ENCODE measurements at places on chromosomes 12 and 14.

GRCh38 chr12:67077617-67078016 is 191.5 kb upstream of the CAND1 start:
- DNase-seq: no peak

DNA sequence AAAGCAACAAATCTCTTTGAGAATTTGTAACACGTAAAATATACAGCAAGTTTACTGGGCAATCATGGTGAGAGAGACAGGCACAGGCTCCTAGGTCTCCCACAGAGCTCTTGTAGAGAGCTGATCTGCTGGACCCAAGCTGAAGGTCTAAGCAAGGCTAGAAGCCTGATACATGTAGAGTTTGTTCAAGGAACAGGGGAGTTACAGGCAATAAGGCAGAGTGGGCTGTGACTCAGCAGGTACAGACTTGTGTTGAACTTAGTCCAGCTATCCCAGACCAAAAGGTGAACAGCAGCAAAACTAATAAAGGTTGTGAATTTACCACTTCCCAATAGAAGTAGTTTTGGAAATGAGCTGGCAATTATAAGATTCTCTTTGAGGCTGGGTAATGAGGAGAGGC is 273.6 kb downstream of the GRIN2B start:
- DNase-seq: no peak

- DNase-seq: no peak
These were observed 370.3 kb downstream of the DAD1 start for GRCh38 chr14:22218728-22219127.

GRCh38 chr12:3933074-3933818 is 60.0 kb upstream of the PARP11 start:
- DNase-seq: no peak

DNA sequence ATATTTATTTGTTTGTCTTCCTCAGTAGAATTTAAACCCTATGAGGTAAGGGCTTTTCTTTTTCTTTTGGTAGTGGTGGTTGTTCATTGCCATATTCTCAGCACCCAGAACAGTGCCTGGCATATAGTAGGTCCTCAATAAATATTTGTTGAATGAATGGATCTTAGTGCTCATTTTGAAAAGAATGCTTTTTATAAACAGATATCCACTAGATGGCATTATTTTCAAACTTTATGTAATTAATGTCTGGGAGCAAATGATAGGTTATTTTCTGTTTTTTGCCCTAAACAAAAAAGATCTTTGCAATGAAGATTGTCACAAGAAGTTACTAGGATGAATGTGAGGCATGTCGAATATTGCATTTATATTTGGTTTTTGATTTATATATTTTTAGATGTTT is 64.1 kb downstream of the RAD51B start:
- DNase-seq: no peak

- DNase-seq: no peak
These were observed 14.3 kb upstream of the ATP23 start for GRCh38 chr12:57927086-57927485.

- DNase-seq: no peak
These were observed 546.7 kb downstream of the SNAPC1 start for GRCh38 chr14:62308891-62309290.

GRCh38 chr12:39392154-39392925 is 50.6 kb downstream of the KIF21A start:
- DNase-seq: no peak

GRCh38 chr14:21373980-21374379 is 9.8 kb downstream of the SUPT16H start:
- no peak for DNase-seq

DNA sequence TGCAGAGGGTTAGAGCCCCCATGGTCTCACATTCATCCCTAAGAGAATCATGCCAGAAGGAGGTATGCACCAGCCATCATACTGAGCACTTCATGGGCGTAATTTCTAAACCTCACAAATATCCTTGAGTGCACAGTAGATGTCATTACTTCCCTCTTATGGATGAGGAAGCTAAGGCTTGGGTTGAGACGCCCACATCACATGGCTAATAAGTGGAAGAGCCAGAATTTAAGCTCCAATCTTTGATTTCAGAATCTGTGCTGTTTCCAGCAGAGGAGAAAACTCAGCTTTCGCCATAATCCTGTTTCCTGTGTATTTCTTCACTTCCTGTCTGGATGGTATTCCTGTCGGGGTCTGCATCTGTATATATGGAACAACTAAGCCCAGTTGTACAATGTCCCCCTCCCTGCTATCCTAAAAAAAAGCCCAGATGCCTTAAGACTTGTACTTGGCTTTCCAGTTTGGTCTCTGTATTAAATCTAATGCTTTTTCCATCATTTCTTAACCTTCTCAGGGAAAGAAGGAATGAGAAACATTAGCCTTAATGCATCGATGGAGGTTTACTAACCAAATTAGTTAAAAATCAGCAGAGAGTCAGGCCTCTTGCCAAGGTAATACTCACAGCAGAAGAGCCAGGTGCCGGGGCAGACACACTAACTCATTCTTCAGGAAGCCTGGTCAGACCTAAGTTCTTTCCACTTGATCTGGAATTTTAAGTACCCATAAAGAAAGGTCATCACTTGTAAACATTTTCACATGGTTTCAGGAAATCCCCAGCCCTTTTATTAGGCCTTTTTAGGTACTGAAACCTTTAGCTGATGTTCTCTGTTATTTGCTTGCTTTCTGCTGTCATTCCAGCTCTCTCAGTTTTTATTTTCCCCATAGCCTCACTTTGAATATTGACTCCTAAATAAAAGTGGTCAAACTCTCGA is 5.3 kb downstream of the ISCU start:
- no peak for DNase-seq

GRCh38 chr12:122888232-122888752 is 7.6 kb downstream of the VPS37B start:
- DNase-seq: no peak

DNA sequence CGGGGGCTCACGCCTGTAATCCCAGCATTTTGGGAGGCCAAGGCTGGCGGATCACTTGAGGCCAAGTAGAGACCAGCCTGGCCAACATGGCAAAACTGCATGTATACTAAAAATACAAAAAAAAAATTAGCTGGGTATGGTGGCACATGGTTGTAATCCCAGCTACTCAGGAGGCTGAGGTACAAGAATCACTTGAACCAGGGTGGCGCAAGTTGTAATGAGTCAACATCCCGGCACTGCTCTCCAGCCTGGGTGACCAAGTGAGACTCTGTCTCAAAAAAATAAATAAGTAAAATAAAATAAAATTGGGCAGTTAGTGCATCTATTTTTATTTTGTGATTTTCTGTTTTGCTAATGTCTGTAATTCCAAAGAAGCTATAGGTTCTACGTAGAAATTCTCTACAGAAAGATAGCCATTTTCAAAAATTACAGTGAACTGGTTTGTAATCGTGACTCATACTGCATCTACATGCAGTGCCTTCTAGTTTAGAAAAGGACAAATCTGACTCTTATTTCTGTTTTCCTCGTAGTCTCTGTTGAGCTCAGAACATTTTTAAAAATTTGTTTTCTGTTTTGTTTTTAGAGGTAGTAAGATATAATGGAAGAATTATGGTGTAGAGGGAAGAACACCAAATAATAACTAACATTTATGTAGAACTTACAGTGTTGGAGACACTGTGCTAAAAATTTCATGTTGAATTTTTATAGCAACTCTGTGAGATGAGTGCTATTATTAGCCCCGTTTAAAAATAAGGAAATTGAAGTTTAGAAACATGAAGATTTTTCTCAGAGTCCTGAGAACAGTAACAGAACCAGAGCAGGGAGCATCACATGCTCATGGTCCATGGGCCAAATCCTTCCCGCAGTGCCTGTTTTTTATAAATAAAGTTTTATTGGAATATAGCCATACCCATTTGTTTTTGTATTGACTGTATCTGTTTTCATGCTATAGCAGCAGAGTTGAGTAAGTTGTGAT is 201.2 kb downstream of the SYNE2 start:
- DNase-seq: no peak

- DNase-seq: no peak
These were observed 366.2 kb upstream of the KITLG start for GRCh38 chr12:88946372-88946997.
